ENCODE measurements at places on chromosomes 6 and 20.

GRCh38 chr6:14228571-14228970 is 111.0 kb downstream of the CD83 start:
- DNase-seq = no peak

DNA sequence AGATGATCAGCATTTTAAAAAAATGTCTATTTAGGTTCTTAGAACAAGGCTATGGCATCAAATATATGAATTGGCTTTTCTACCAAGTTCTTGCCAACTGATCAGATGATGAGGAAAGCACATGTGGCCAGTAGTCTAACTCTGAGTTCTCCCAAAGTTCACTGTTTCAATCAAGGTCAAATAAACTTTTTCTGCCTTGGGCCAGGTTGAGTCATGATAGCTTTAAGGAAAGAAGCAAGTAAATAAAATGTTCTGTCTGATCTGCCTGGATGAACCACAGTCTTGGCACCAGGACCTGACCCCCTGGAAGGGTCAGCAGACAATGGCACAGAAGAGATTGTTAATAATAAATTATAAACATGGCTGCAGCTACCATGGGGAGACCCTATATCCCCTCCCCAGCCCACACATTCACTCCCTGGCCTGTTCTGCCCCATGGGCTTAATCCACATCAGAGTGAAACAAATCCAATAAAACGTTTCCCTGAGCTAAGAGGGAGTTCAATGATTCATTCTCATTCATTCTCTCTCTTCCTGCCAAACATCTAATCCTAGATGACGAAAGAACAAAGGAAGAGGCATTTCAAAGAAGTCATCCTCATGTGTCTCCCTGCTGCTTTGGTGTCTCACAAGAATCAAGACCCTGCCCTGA is 661.6 kb downstream of the DHX35 start:
- no peak for DNase-seq

- DNase-seq = no peak
Observed at GRCh38 chr6:52210227-52210626, 24.1 kb downstream of the IL17A start.

DNA sequence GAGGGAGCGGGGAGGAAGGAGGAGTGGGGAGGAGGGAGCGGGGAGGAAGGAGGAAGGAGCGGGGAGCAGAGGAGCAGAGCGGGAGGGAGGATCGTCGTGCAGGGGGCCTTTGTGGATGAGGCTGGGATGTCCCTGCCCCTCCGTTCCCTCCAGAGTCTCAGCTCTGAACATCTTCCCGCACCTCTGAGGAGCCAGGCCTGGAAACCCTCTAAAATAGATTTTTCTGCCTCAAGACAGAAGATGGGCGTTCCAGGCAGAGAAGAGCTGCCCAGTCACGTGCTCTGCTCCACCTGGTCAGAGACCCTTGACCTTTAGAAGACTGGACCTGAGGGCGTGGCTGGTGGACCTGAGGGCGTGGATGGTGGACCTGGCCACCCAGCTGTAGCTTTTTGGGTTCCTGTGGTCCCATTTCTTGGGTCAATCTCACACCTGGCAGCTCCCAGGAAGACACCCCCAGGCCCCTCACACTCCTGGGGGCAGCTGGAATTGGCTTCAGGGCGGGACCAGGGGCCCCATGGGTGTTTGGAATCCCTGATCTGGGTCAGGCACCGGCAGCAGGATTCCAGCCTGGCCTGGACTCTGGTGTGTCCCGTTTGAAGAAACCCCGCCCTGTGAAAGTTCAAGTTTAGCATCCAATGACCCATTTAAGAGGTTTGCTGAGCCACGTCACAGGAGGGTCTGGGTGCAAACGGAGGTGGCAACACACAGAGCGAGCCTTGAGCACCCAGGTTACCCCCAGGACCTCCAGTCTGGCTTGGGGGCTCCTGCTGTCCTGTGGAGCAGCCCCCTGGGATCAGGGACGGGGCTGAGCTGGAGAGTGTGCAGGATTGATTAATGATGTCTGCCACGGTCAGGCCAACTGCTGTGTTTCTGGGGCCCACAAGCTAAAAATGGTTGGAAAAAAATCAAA is 96.9 kb upstream of the BHLHE23 start:
- DNase-seq = no peak

DNA sequence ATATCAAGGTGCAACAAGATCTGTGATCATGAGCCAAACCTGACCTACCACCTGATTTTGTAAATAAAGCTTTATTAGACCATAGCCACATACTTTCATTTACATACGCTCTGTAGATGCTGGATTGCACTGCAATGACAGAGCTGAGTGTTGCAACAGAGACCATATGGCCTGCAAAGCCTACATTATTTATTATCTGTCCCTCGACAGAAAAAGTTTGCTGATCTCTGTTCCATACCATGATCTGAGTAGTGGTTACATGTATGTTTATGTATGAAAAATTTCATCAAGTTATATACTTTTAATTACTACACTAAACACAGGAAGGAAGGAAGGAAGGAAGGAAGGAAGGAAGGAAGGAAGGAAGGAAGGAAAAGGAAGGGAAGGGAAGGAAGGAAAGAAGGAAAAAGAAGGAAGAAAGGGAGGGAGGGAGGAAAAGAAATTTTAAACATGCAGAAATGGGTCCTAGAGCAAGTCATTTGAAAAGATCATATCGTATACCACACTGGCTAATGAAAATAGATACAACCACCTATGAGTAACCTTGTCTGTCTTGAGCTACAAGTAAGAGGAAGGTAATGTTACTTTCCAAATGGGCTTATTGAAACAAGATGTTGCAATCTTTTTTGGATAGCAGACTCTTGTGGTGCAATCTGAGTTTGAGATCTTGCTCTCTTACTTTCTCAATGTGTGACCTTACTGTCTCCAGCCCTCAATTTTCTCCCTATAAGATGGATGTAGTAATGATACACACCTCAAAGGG is 441.0 kb downstream of the KIF16B start:
- DNase-seq = no peak

DNA sequence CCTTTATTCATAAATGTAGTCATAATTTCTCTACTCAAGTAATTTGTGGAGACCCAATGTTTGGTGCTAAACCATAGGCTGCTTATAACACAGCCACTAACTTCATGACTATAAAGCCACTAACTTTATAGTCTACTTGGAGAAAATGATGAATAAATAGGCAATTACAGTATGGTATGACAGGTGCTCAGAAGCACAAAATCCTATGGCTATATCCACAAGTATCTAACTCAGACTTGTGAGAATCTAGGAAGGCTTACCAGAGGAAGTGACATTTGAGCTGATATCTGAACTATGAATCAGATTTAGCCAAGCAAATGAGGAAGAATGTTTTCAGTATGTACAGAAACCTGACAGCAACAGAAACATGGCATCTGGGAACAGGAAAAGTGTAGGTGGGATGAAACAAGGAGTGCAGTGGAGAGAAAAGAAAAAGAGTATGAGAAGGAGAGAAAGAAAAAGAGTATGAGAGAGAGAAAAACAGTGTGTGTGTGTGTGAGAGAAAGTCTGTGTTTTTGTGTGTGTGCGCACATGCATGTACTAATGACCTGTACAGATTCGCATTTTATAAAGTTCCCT is 59.9 kb downstream of the REV3L start:
- DNase-seq = peak; percentile 46

GRCh38 chr20:31565699-31566318 is 39.3 kb upstream of the ID1 start:
- DNase-seq = no peak

DNA sequence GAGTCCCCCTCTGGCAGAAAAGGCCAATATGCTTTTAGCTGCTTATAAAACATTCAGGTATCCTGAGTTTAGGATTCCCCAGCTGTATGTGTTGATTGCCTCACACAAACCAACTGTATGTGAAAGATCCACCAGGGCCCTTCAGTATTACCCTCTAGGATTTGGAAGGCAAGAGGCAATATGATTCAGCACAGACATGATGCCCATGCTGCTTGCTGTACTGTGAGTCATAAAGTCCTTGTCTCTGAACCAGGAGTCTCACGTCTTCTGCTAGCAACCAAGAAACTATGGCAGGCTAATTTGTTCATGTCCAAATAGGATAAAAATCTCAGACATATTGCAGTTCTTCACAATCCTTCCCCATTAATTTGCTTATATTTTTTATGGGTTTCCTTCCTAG is 789.2 kb upstream of the SLC35B3 start:
- no peak for DNase-seq

- no peak for DNase-seq
Observed at GRCh38 chr6:153618371-153619322, 420.4 kb upstream of the OPRM1 start.

DNA sequence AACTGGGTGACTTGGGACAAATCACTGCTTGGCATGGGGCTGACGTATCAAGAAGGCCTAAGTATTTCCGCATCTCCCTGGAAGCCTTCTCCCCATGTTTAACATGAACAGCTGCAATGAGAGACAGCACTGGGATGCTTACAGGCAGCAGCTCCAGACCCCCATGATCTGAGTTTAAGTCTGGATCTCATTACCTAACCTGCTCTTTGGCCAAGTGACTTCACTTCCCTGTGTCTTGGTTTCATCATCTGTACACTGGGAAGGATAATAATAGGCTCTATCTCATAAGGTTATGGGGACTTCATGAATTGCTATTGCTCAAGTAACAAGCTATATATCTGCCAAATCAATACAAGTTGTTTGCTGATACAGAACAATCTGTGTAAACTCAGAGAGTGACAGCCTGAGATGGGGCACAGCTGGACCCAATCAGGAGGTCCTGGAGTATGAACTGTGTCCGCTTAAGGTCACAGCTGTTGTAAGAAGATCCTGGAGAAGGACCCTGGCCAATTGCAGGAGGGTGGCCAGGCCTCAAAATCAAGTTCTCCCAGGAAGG is 56.0 kb downstream of the TGM2 start:
- no peak for DNase-seq

DNA sequence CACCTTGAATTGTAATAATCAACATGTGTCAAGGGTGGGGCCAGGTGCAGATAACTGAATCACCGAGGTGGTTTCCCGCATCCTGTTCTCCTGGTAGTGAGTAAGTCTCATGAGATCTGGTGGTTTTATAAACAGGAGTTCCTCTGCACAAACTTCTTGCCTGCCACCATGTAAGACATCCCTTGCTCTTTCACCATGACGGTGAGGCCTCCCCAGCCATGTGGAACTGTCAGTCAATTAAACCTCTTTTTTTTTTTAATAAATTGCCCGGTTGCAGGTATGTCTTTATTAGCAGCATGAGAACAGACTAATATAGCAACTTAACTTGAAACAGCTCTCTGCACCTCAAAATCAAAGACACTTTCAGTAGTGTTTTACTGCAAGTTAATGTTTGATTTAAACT is 121.6 kb downstream of the OGFRL1 start:
- no peak for DNase-seq

GRCh38 chr6:40817369-40817768 is 221.7 kb downstream of the UNC5CL start:
- DNase-seq = no peak

DNA sequence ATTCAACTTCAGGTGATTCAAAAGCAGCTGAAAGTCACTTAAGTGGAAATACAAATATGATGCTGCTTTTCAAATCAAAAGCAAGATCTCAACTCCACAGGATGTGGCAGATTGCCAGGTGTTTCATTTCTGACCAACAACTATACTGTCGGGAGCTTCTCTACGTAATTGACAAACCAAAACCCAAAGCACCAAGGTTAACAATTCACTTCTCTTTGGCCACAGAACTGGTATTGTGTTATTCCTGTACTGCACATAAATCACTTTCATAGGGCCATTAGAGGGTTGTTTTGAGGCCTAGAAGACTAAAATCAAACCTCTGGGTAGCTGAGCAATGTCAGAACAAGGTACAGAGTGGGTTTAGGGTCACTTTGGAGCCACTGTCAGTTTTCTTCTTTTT is 169.7 kb downstream of the HAO1 start:
- DNase-seq = no peak

GRCh38 chr20:1824181-1824580 is 71.0 kb upstream of the SIRPA start:
- DNase-seq = no peak

DNA sequence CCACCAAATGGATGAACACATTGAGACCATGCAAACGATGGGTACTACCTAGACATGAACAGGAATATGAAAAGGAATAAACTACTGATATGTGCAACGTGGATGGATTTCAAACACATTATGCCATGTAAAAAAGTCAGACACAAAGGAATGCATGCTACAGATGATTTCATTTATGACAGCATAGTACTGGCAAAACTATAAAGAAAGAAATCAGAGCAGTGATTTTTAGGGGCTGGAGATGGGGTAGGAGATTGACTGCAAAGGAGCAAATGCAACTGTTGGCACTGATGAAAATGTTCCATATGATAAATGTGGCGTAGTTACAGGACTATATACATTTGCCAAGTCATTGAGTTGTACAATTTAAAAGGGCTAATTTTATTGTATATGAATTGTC is 13.4 kb upstream of the COL12A1 start:
- no peak for DNase-seq

GRCh38 chr6:145562771-145563615 is 172.3 kb downstream of the EPM2A start:
- no peak for DNase-seq

- DNase-seq = peak; percentile 56
Observed at GRCh38 chr6:44475779-44476434, 88.4 kb downstream of the CDC5L start.

GRCh38 chr20:58585753-58586540 is 65.1 kb upstream of the STX16 start:
- DNase-seq = no peak

DNA sequence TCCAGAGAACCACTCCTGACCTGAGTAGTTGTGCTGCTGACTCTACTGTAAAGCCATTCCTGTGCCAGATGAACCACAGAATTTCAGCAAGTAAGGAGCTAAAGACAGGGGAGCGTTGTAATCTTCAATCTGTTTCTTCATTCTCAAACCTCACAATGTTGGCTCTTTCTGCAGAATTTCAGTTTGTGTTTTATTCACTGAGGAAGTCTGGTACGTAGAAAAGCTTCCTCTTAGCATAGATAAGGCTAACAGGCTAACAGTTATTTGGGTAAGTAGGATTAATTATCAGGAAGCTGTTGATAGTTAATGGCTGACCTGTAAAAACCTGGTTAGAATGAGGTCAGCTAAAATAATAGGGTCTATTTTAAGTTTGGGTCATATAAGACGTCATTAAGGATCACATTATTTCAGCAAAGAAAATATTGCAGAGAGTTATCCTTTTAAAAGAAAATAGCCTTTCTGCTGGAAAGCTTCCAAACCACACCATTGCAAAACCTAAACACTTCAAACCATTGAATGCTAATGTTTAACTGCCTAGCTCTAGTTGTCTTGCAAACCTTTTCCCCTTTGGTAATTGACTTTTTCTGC is 14.1 kb upstream of the TENT5A start:
- peak; percentile 97 for DNase-seq

DNA sequence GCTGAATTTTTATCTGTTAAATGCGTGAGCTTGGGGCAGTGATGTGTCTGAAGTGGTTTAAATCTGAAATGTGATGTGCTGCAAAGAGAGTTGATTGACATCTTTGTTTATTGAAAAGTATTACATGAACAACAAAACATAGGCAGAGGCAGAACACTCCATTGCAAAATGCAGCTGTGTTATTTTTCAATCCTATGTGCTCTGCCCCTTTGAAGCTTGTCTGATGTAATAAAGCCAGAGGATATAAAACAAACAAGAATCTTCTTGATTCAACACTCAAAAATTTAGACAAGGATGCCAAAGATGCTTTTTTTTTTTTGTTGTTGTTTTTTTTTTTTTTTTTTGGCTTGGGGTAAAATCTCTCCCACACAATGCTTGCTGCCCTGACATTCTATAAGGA is 482.4 kb upstream of the MMS22L start:
- no peak for DNase-seq

GRCh38 chr20:63064310-63064709 is 57.5 kb upstream of the BHLHE23 start:
- no peak for DNase-seq

GRCh38 chr6:32111424-32112066 is 2.4 kb upstream of the TNXB start:
- no peak for DNase-seq

Data from Kasumi-1 (cell line).